ENCODE measurements at places on chromosomes 4 and X.

GRCh38 chr4:184792950-184793555, 32.7 kb downstream of the ACSL1 start:
- DNase-seq, result no peak

DNA sequence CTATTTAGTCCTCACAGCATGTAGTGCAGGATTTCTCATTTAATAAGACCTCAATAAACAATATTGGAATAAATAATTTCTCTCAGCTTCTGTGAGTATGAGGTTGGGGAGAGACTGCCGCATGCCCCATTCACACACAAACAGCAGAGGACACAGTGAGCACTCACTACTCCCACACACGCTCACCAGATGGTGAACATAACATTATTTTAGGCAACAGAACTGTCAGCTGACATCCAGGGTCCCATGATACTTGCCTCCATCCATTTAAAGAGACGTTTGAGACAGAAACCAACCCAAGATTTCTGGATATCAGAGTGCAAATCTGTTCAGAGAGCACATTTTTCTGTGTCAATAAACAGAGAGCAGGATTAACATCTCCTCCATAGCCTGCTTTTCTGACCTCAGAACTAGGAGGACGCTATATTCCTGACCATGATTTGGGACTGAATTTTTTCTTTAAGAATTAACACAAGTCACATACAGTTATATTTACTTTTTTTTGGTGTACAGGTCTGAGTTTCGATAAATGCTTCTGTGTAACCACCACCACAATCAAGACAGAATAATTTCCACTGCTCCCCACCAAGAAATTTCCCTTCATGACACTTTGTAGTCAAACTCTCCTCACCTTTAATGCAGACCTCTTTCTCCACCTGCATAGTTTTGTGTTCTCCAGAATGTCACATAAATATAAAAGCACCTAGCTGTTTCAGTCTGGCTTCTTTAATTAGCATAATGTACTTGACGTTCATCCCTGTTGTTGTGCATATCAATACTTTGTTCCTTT, 16.7 kb downstream of the GPRIN3 start:
- no peak for DNase-seq

DNA sequence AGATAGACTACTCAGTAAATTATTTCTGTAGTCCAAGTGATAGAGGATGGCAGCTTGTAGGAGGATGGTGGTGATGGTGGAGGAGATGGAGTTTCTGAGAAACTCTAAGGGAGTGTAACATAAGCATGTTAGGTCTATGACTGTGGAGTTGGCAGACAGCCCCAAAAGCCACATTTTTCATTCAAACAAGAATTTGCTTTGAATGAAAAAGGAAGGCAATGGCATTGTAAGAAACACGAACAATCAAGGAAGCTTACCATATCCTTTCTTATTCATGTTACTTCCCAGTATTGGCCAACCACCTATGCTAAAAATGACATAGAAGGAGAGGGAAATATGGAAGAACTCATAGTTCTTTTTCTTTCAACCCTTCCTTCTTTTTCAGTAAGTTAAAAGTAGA, 18.7 kb upstream of the SEC24B start:
- no peak for DNase-seq

GRCh38 chrX:19639813-19640462, 124.6 kb upstream of the MAP3K15 start:
- DNase-seq, result no peak

DNA sequence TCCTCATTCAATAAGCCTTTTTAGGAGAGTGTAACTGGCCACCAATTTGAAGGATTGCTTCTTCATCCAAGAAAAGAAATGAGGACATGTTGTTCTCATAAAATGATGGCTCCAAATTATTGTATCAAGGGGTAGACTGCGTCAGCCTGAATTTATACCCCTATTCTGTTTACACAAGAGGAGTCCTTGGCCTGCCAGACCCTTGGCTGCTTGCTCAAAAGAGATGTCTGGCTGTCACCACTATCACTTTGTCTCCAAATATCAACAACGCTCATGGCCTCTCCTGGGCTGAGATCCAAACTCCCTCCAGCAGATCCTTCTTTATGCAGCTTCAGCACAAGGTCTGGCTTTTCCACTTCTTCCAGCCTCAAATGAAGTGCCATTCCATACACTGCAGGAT, 127.9 kb downstream of the OR13H1 start:
- no peak for DNase-seq

GRCh38 chrX:39653691-39654090, 444.1 kb downstream of the BCOR start:
- DNase-seq, result no peak

DNA sequence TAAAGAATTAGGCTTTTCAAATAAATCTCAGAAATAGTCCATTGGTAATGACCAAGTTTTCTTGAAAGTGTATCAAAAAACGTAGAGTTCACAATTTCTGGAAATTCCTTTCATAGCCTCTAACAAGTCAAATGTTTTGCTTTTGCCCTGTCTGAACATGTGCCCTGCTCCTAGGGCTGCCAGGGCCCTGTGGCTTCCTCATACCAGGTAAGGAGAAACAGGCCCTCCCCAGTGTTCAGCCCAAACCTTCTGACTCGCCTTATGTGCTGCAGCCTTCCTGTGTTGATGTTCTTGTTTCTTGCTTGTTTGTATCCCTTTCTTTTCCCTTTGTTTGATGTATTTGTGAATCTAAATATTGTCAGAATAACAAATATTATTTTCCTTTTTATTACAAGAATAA, 146.1 kb upstream of the PACRGL start:
- DNase-seq, result no peak

DNA sequence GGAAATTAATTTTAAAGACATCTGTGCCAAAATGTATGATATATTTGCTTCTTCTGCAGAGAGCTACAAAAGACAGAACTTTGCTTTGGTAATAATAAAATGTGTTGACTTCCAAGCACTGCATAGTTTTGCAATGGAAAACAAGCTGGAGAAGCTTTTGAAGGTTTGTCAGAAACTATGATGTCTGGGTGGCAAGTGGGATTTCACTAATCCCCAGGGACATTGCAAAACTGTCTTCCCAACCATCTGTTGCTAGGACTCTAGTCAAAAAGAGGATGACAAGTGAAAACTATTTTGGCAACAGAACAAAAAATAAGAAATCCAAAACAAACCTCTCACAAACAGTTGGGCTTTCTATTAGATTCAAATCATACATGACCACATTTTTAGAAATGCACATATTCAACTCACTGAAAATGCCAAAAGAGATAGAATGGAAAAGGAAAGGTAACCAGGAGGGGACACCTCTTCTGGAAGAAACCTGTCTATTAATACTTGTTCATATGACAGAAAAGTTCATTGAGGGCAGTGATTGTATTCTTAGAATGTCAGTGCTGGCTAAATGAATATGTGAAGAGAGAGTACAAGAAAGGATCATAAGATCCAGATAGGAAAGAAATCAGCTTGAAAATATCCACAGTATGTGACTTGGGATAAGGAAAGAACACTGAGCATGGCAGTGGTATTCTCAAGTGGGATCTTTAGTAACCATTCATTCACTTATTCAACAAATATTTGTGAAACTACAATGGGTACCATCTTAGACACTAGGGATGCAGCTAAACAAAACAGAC, 228.0 kb downstream of the RASL11B start:
- no peak for DNase-seq

- DNase-seq, result no peak
These were observed 99.0 kb upstream of the DDX3X start for GRCh38 chrX:41234962-41235361.

DNA sequence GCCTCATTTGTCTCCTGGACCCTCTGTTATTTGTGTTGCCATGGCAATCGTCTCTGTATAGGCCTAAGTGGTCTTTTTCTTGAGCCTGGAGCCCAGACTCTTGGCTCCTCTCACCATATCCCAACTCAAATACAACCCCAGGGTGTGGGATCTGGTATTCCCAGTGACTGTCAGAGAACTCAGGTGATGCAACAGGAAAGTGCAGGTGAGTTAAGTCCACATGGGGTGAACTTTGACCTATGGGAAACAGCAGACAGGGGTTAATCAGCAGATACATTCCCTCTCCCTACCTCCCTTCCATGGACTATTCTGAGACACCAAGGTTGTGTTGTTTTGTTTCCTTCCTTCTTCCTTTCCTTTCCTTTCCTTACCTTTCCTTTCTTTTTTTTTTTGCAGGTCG, 130.9 kb upstream of the RPS6KA3 start:
- no peak for DNase-seq

DNA sequence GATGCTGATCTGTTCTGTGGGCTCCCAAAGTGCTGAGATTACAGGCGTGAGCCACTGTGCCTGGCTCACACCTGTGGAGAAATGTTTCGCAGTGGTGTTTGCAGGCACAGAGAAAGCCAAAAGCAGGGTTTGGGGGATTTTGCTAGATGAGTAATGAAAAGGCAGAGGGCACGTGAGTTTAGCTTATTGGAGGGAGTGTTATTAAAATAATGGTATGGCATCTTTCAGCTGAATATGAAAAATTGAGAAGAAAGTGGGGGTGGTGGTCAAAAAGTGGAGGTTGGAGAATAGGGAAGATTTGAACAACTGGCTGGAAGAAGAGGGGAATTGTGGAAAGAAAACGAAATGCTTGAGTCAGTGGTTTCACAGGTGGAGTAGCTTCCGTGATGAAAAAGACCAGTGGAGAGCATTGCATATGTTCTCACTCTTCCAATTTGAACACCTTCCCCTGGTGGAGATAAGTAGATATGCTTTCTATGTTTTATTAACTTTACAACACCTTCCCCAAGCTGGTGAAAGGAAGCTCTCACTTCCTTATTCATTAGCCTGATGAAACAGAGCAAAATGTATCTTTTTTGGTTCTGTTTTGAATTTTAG, 1.1 kb upstream of the CHST7 start:
- DNase-seq, result no peak

DNA sequence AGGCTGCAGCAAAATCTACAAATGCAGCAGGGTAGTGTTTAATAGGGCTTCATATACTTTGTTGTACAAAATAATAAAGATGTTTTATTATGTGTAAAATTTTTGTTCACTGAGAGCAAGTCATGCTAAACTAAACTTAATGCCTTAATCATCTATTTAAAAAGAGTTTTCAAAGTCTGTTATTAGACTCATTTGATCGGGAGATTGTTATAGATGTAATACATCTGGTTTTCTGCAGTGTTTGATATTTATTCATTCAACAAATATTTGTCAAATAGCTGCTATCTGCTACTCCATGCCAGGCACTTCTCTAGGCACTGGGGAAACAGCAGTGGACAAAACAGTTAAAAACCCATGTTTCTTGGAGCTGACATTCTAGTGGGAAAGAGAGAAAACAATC, 233.6 kb downstream of the FMR1NB start:
- no peak for DNase-seq

- DNase-seq, result no peak
These were observed 44.1 kb upstream of the MBNL3 start for GRCh38 chrX:132532913-132533312.

GRCh38 chr4:55838356-55838755, 15.1 kb upstream of the EXOC1 start:
- DNase-seq, result no peak

DNA sequence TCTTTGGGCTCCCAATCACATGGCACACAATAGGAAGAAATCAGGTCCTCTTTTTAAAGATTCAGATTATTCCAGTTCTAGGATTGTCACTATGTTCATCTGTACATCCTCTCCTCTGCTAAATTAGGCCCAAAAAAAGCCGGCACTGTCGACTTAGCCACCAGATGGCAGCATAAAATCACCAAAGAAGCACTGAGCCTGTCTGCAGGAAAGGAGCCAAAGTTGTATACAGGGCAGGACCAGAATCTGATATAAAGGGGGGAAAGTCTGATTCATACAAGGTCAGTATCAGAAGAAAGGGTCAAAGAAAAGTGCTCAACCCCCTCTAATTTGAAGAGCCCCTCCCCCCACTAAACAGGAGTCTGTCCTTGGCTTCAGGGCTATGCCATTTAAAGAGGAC, 292.5 kb downstream of the CHIC1 start:
- no peak for DNase-seq

GRCh38 chr4:7021930-7022664, 21.1 kb upstream of the TADA2B start:
- no peak for DNase-seq
